T-helper 2 cell treated with Interferon-gamma antibody and Interleukin-4, amounts not matched to agents 5 μg/mL and 100 μg/mL, for 36 hours (primary cell): ENCODE measurements at places on chromosomes 7 and 10.

DNA sequence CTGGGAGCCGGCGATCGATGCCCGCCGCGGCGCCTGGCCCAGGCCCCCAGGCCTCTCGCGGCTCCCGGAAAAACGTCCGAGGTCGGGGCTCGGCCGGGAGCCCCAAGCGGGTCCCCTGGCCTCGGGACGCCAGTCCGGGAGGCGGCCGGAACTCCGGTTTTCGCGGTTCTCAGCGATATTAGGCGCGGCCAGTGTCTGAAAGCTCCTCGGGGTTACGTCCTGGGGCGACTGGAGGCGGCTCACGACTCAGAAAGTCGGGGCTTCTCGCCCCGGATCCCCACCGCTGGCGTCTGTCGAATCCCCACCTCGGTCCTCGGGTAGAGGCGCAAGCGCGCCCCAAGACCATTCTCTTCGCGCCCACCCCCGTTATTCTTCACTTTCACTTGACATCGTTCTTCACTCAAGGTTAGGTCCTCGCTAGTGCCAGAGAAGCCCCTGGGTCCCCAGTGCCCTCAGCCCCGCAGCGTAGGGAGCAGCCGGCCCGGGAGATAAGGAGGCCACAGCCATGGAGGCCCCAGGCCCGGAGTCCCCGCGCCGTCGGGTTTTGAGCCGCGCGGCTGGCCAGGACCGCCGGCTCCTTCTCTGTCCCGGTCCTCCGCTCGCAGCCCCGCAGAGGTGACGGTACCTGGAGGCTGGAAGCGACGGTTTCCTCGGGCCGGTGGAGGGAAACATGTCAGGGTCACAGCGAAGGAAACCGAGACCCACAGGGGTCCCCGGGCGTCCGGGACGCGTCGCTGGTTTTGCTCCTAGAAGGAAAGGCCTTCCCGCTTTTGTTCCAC is 35.2 kb upstream of the EBLN1 start:
- no peak for DNase-seq

- DNase-seq = no peak
Observed at GRCh38 chr10:46329690-46330016, 42.9 kb downstream of the ANTXRL start.

DNA sequence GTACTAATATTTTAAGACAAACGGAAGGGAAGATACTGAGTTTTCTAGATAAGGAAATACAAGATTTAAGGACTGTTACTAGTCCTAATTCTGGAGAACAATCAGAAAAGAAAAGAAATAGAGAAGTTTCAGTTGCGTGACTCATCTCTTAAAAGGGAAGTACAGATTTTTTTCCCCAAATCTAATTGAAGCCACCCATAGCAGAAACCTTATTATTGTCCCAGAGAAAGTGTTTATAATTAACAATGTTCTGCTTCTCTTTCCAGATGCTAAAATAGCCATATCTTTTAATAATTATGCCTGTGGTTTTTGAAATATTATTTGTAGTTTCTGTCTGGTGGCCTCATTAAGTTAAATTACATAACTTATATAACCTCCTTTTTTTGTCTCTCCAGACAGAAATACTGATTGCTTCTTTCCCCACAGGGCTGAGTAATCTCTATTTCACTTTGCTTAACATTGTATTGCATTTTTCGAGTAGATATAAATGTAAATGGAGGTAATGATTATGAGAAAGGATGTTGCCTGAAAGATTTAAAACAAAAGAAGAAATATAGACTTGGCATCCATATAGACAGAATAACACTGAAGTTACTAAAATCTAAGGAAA is 240.7 kb upstream of the MBL2 start:
- no peak for DNase-seq

DNA sequence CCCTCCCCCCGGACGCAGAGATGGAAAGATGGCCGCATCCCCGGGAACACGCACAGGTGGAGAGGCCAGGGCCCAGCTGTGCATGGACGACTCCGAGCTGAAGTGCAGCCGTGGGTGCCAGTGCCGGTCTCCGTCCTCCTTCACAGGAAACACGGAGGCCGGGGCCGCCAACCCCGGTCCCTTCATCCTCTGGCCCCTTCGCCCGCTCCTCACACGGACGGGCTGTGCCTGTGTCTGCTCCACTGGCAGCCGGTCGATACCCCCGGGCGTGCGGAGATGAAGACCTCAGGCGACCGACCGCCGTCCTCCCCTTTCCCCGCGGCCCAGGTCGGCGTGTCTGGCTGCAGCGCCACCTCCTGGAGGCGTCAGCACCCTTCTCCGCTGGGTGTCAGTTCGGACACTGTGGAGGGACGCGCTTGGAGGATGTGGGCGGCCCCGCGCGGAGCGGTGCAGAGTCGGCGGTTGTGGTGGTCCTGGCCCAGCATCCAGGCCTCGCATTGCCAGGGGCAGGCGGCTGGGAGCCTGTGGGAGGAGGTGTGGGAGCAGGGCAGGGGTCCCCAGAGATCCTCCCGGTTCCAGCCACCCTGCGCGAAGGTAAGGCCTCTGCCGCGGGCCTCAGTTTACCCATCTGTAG is 9.9 kb downstream of the ZNF511 start:
- peak; percentile 70 for DNase-seq

GRCh38 chr7:151514461-151515275 is 5.0 kb downstream of the RHEB start:
- DNase-seq = no peak

DNA sequence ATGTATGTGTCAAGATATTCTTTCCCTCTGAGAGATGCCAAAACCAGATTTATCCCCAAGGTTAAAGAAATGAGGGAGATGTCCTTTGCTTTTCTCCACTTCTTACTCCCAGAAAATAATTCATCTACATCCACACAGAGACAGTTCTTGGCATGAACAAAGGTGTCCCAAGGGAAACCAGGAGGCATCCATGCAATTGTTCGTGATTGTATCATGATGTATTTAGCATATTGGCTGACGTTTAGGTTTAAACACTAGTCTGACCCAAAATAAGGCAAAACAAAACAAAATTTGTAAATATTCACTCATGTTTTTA is 223.9 kb downstream of the C7orf25 start:
- DNase-seq = no peak

GRCh38 chr7:155455132-155455693 is 2.7 kb upstream of the EN2 start:
- DNase-seq = no peak

DNA sequence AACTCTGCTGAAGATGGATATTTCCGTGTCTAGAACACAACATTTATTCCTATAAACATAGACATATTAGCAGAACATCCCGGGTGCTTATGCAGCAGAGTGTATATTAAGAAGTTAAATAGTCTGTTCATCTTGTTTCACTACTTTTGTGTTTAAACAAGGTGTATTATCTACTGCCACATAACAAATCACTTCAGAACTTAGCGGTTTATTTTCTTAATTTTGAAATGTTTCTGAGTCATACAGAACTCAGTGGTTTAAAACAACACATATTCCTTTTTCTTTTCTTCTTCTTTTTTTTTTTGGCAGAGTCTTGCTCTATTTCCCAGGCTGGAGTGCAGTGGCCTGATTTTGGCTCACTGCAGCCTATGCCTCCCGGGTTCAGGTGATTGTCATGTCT is 25.8 kb downstream of the DENND10 start:
- DNase-seq = no peak

DNA sequence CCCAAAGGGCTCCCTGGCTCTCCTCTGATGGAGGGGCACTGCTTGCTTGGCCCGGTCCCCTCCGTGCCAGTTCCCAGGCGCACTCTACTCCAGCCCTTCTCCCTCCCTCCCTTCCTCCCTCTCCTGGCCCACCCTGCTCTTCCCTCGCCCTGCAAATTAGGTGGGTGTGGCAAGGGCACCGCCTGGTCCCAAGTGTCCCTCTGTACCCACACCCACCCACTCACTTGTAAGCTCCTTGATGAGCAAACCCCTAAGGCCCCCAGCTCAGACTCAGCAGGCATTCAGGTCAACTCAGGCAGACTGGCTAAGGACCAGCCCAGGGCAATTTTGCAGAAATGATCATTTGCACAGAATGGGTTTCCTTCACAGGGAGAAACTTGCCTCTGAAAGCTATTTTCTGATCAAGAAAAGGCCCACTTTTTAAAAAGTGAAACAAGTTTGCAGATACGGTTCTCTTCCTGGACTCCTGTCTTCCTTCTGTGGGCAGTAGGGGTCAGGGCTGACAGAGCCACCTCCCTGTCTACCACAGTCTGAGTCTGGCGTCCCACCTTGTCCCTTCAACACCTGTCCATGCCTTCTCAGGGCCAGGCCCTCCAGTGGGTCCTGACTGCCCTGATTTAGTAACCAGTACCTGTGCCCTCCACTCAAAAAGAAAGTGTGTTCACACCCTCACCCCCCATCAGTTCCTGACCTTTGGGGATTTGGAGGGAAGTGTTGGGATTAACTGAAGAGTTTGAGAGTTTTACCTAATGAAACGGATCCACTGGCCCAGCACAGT is 28.3 kb downstream of the C10orf71 start:
- DNase-seq = no peak

GRCh38 chr7:17144322-17144721 is 154.1 kb upstream of the AHR start:
- peak; percentile 85 for DNase-seq

DNA sequence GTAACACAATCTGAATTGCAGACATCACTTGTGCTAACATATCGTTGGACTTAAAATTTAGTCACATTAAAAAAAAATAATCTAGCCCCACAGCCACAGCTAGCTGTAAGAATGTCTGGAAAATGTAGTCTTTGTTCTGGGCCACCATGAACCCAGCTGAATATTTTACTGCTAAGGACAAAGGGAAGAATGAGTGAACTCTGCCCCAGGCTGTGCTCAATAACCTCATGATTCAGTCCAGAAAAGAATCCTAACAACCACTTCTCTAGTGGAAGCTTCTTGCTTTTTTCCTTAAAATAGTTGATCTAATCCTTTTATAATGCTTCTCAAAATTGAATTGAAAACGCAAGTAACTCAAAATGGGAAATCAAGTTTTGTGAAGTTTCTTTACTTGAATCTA is 25.6 kb upstream of the SOSTDC1 start:
- DNase-seq = no peak

- no peak for DNase-seq
Observed at GRCh38 chr10:62805231-62806099, 945 bp downstream of the ADO start.

DNA sequence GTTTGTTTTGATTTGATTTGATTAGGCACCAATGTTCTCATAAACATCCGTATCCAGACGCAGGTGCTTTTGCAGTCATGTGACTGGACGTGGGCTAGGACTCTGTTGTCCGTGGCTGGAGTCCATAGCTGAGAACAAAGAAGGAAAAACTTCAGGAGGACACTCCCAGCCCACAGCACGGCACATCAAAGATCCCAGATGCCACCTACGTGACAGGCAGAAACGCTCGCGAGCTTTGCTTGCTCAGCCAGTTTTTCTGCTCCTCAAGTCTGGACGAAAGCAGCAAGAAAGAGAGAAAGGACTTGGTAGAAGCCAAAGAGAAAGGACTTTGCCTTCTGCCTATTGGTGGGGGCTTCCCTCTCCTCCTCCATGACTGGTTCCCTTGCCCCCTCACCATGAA is 6.9 kb upstream of the ZKSCAN1 start:
- DNase-seq = no peak

DNA sequence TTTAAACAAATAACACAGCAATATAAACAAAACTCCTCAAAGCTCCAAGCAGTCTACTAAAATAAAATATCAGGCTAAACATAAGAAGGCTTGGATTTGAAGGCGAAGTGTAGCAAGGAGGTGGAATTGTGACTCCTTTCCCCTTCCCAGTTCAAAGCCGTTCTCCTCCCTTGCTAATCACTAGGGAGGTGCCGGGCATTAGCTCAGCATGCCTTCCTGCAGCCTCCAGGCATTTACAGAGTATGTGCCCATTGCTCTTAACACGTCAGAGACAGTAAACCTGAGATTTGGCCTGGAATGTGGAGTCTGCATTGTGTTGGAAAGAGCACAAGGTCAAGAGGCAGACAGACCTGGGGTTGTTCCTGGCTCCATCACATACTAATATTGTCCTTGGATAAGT is 15.6 kb downstream of the CNNM1 start:
- DNase-seq = no peak

DNA sequence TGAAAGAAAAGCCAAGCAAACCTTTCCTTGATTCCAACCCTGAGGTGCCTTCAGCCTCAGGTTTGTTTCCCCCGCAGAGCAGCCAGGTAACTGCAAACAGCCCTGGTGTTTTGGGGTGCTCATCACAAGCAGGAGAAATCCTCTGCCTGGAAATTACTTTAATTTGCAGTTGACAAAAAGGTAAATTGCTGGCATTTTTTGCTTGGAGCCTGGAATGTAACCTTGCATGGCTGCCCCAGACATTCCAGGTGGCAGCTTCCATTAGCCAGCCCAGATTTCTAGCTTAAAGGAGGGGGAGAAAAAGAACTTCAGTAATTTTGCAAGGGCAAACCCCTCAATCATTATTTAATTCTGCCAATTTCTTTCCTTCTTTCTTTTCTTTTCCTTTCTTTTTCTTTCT is 194.4 kb downstream of the MYOF start:
- no peak for DNase-seq
